ENCODE measurements at places on chromosomes 3 and 15.

GRCh38 chr3:37223576-37223975, 49.2 kb upstream of the LRRFIP2 start:
- no peak for DNase-seq

DNA sequence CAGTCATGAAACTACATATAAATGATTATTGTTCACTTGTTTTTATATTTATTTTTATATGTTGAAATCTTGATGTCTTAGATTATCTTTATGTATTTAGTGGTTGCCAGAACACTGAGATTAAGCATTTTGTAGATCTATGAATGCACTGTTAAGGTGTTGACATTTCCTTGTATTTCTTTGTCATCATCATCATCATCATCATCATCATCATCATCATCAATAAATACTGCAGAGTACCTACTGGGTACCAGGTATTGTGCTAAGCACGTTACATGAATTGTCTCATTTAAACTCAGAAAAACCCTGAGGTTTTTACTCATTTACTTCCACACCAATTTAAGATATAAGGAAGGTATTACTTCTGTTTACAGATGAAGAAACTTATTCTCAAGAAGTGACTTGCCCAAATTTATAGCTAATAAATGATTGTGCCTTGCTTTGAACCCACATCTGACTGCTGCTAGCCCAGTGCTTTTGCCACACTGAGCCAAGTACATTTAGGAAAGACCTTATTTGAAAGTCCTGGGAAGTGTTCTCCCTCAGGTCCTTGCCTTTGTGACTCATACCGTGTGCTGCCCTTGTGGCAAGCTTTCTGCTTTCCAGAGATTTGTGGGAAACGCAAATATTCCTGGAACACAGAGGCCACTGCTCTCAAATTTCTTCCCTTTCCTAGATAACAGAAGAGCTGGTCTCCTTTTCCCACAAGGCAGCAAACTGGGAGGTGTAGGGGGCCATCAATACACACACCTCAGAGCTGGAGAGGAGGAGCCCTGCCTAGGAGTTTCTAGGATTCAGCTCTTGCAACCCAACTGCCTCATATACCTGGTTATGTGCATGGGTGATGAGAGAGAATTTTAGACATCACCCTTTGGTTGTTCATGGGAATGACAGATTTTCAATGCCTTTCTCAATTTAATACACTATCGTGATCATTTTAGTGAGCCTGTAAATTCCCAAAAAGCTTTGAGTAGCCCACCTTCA, 115.4 kb upstream of the C15orf61 start:
- DNase-seq = no peak

DNA sequence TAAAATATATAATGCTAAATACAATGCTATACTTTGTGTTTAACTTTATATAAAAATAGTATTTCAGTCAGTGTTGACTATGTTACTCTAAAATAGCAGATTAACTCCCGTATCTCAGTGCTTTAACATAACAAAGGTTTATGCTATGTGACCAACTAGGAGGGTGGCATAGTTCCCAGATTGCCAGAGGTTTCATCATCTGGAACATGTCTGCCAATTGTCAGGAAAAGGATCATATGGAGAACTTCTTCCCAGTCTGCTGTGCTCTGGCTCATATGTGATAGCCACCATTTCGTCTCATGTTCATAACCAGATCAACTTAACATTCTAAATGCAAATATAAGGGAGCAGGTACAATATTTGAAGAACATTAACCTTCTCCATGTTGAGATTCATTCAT, 720.2 kb downstream of the MCTP2 start:
- DNase-seq = no peak

DNA sequence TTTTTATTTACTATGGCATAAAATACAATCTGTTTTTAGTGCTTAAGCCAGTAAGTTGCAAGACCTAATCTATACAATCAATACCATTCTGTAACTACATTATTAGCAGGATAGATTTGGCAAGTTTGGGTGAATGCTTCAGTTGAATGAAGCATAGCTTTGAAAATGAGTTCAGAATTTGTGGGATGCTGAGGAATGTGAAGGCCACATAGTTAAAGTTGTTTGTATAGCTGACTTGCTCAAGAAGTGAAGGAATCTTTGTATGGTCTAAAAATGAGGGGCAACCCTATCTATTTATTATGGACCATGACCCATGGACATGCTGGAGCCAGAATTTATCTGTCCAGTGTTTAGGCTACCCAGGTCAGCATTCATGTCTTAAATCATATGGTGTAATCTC, 58.5 kb downstream of the CRYBG3 start:
- DNase-seq = no peak

GRCh38 chr3:13596426-13597205, 47.7 kb downstream of the FBLN2 start:
- no peak for DNase-seq

GRCh38 chr3:150236316-150237082, 171.6 kb upstream of the TSC22D2 start:
- DNase-seq = no peak

DNA sequence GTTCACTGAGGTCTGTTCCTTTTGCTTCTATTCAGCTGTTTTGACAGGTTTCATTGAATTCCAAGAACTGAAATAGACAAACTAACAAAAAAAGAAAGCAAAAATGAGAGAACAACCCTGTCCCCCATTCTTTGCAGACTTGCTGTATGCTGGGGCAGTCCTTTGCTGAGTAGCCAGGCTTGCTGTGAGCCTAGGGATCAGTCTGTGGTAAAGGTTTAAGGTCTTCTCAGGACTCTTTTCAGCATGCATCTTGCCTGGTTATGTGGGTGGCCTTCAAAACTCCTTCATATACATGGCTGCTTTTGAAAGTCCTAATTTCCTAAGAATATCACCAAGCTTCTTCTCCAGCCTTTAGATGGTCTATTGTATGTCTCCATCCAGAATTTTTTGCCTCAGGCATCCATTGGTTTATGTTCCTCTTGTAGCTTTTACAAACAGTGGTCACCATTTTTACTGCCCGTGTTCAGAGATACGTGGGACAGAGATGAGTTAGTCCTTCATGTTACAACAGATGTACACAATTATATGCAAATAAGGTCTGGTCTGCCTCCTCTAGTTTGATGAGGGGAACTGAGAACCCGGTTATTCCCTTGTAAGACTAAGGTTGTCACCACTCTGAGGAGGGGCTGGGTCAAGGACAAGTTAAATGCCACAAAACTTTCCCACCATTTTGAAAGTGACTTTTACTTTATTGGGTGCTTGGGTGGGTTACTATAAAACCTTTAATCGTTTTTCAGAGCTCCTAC, 41.4 kb downstream of the SACM1L start:
- no peak for DNase-seq

DNA sequence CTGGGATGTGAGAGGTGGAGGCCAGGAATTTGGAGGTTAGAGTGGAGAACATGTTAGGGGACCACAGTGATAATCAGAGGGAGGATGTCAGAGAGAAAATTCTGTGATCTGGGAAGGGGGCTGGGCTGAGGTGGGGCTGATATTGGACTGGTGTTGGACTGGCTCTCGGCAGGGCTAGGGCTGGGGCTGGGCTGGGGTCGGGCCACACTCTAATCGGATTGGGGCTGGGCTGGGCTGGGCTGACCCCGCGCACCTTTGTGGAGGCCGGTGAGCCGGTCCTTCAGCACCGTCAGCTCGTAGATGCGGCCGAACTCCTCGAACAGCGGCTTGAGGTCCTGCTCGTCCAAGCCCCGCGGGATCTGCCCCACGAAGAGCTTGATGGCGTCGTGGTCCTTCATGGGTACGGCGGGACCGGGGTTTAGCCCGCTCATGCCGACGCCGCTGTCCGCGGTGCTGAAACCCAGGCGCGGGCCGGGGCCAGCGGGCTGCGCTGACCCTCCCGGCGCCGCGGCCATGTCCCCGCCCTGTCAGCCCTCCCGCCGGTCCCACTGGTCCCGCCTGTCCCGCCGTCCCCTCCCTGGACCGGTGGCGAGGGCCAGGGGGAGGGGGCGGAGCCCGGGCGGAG, 485 bp downstream of the CELF6 start:
- peak; percentile 47 for DNase-seq

GRCh38 chr3:46835054-46835453, 28.2 kb downstream of the MYL3 start:
- peak; percentile 42 for DNase-seq

DNA sequence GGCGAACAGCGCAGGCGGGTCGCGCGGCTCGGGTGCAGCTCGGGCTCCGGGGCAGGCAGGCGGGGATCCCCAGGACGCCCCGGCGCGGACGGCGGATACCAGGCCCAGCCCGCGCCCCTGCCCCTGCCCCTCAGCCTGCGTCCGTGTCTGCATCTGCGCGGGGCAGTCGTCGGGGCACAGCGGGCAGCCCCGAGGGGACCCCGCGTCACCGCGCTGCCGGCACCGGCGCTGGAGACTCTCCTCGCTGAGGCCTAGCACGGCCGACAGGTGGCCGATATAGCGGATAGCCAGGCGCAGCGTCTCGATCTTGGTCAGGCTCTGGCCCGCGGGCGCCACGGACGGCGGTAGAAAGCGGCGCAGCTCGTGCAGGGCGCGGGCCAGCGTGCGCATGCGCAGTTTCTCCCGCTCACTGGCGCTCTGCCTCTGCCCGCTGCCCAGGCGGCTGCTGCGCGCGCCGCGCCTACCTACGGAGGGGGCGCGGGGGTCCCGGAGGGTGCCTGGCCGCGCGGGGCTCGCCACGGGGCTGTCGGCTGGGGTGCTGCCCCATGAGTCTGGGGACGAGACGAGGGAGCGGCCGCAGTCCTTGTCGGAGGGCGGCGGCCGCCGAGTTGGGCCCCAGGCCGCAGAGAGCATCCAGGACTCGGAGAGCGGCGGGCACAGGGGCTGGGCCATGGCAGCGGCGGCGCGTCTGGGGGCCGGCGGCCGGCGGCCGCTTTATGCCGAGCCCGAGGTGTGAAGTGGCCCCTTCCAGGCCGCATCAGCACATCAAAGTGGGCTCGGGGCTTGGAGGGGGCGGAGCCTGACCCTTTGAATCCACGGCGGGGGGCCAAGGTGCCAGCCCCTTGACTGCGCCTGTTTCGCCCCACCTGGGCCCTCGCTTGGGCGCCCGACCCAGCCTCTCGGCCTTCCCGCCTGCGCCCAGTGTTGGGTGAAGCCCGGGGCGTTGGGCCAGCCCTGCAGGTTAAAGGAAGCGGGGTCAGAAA, at the start of gene MESP1:
Gene MESP1 (minus strand): TSS at position 690 of the 983 bp plus-strand sequence. CDS start 18 bp downstream, at position 672.
- peak; percentile 95 for DNase-seq

- DNase-seq = peak; percentile 59
Observed at GRCh38 chr15:76196269-76197231, 114.7 kb downstream of the ETFA start.

- DNase-seq = peak; percentile 83
Observed at GRCh38 chr3:138809500-138810256, 25.1 kb downstream of the PIK3CB start.

- no peak for DNase-seq
Observed at GRCh38 chr3:36696799-36697198, 67.6 kb downstream of the DCLK3 start.

GRCh38 chr3:52299247-52299878, 11.7 kb downstream of the GLYCTK start:
- no peak for DNase-seq

DNA sequence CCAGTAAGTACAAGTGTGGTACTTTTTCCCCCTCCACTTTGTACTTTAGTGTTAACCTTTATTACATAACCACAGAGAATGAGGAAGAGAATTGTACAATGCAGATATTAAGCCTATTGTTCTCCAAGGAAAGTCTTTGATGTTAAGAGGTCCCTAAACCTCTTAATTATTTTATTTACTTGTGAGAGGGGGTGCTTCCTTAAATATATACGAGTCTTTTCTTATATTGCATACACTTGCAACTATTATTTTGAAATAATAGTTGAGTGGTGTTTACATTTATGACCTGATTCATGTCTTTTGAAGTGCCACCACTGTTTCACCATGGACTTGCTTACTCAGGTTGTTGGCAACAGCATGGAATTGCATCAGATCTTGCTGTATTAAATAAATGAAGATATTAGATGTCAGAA, 10.1 kb downstream of the USP3 start:
- DNase-seq = peak; percentile 64

GRCh38 chr15:78049691-78050440, 27.6 kb downstream of the TBC1D2B start:
- DNase-seq = no peak

DNA sequence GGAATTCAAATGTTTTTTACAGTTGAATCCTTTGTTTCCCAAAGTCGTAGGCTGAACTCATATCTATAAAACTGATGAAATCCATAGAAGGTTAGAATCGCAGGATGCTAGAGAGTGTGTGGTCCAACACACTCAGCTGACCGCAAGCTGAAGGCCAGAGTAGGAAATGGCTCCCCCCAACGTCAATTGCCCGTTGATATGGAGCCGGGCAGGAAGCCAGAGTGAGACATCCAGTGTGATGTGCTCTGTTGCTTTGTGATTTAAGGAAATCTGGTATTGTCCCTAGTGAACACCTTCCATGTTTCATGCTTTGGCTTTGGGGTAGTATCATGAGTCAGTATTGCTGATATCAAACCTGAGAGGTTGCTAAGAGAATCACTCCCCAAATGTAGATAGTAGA, 5.8 kb upstream of the MEX3B start:
- no peak for DNase-seq

- peak; percentile 86 for DNase-seq
Observed at GRCh38 chr15:74956648-74957475, at the start of gene RPP25. RPP25 (minus strand) TSS chr15:74956772; CDS start chr15:74956583, 189 bp downstream.

GRCh38 chr3:38368238-38368637, 21.7 kb downstream of the XYLB start:
- no peak for DNase-seq

DNA sequence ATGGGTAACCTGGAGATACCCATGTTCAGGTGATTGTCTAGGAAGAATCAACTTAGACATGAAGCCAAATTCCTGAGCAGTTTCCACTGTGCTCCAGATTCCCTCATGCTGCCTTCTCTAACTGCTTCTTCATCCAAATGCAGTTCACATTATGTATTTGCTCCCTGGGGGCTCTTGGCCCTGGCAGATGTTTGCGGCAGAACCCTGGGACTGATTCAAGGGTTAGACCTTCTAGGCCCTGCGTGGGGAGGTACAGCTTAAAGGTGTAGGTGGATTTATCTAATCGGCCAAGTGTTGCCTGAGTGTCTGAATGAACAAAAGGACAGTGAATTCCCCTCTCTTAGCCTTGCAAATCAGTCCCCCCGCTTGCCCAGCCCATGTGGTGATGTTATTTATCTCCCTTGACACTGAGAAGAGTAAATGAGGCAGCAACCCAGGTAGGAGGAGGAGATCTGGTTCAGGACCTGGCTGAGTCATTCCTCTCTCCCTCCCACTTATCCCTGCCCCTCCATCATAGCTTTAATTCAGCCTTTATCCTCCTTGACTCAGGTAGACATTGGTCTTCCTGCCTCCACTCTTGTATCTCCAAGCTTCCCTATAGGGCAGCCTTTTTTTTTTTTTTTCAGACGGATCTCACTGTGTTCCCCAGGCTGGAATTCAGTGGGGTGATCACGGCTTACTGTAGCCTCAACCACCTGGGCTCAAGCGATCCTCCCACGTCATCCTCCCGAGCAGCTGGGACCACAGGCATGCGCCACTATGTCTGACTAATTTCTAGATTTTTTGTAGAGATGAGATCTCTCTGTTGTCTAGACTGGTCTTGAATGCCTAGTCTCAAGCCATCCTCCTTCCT, 54.8 kb downstream of the MAGEF1 start:
- DNase-seq = no peak

Measured in small intestine (tissue), 16 donors.